ENCODE measurements at places on chromosomes 1 and 21. TPM values are rescaled to one million over a fixed set of nuclear protein-coding genes. Genes with fewer than 3 reads are reported as not detected.

DNA sequence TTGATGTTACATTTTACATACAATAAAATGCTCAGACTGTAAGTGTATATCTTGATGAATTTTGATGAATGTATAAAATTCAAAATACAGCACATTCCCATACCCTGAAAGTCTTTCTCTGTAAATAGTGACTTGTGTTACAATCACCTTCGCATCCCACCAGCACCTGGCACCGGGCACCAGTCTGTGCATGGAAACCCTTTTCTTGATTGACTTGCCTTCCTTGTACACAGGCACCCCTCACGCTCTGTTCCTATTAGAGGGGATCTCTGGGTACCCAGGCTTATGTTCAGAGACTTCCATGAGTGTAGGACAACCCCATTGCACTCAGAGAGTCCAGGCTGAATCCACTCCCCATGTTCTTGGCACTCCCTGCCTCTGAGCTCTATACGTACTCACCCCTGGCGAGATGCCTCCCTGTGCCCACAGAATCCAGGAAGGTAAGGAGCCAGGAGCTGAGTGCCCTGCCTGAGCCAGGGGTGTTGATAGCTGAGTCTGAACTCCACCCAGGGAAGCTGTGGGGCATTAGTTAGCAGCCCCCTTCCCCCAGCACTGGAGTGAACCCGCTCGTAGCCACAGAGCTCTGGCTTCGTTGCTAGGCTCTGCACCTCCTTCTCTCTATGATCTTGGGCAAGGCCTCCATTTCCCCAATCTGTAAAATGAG, 22.5 kb upstream of the PKP1 start:
- H3K27ac ChIP-seq: no peak overlapping the region
- DNase-seq: no peak
- peaks cover 2% of the 10 kb centered on the region for H3K4me1 ChIP-seq
- peaks cover 49% of the 10 kb centered on the region for H3K27me3 ChIP-seq
- no peaks in the 10 kb centered on the region for H3K36me3 ChIP-seq
- peak overlapping the region; percentile 39 for H3K4me3 ChIP-seq

GRCh38 chr1:196295766-196296165, 312.5 kb downstream of the KCNT2 start:
- H3K27ac ChIP-seq: no peak overlapping the region
- H3K4me1 ChIP-seq: no peaks in the 10 kb centered on the region
- H3K4me3 ChIP-seq: no peak overlapping the region
- no peak for DNase-seq
- H3K27me3 ChIP-seq: no peaks in the 10 kb centered on the region

- H3K36me3 ChIP-seq: no peaks in the 10 kb centered on the region
- no peak overlapping the region for H3K4me3 ChIP-seq
- H3K27me3 ChIP-seq: peaks cover 25% of the 10 kb centered on the region
- H3K4me1 ChIP-seq: no peaks in the 10 kb centered on the region
- H3K27ac ChIP-seq: no peak overlapping the region
- no peak for DNase-seq
Measured at GRCh38 chr1:4796161-4797015, 142.0 kb downstream of the AJAP1 start.

CD5L gene
- total RNA-seq: not detected

HSD3B2 gene
- total RNA-seq: not detected

DNA sequence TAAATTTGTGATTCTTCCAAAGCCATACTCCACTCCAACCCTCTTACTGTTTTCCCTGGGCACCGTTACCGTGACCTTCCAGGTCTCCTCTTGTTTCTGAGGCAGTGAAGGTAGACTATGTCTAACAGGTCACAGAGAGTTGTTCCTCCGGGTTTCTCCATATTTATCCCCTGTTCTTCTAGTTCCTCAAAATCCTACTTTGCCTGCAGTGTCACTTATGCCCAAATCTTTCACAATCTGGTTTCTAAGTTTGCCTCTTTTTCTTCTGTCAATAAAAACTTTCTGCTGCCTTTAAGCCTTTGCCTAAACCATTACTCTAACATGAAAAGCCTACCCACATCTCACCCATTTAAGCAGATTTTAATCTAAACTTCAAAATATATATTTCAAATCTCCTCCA, 87.7 kb downstream of the C4BPA start:
- H3K4me1 ChIP-seq: peaks cover 18% of the 10 kb centered on the region
- H3K36me3 ChIP-seq: no peaks in the 10 kb centered on the region
- DNase-seq: no peak

GRCh38 chr21:26845759-26846035, 488 bp upstream of the ADAMTS1 start:
- peaks cover 65% of the 10 kb centered on the region for H3K27me3 ChIP-seq
- peaks cover 29% of the 10 kb centered on the region for H3K4me1 ChIP-seq
- DNase-seq: no peak
- H3K27ac ChIP-seq: no peak overlapping the region

DNA sequence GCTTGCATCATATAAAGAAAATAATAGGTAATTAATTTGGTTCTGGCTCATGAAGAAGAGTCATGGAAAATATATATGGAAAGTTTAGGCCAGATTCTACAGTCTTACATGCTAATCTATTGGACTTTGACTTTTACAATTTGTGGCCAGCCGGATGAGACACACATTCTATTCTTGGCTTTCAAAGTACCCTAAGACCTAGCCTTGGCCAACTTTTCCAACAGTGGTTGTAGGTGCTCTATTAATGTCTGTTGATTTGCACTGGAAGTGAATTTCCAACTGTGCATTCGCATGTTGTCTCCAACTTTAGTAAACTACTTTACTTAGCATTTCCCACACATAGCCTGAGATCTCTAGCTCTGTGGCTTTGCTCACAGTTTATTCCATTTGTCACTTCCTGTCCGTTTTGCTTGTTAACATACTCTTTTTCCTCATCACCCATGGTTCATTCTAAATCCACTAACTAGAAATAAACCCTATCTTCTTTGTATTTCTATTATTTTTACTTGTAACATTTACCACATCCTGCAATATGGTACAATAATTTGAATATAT, 644.0 kb downstream of the PTPRC start:
- peaks cover 26% of the 10 kb centered on the region for H3K27me3 ChIP-seq
- no peak for DNase-seq
- H3K4me3 ChIP-seq: no peak overlapping the region
- peaks cover 6% of the 10 kb centered on the region for H3K4me1 ChIP-seq

DNA sequence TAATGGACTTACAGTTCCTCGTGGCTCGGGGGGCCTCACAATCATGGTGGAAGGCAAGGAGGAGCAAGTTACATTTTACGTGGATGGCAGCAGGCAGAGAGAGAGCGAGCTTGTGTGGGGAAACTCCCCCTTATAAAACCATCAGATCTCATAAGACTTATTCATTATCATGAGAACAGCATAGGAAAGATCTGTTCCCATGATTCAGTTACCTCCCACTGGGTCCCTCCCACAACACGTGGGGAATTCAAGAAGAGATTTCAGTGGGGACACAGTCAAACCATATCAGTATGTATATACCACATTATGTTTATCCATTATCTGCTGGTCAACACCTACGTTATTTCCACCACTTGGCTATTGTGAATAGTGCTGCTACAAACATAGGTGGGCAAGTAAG, 352.3 kb upstream of the B3GALT2 start:
- H3K27ac ChIP-seq: peak overlapping the region; percentile 99
- DNase-seq: no peak
- H3K36me3 ChIP-seq: no peaks in the 10 kb centered on the region
- H3K4me1 ChIP-seq: peaks cover 51% of the 10 kb centered on the region
- H3K4me3 ChIP-seq: peak overlapping the region; percentile 65
- H3K27me3 ChIP-seq: no peaks in the 10 kb centered on the region

DNA sequence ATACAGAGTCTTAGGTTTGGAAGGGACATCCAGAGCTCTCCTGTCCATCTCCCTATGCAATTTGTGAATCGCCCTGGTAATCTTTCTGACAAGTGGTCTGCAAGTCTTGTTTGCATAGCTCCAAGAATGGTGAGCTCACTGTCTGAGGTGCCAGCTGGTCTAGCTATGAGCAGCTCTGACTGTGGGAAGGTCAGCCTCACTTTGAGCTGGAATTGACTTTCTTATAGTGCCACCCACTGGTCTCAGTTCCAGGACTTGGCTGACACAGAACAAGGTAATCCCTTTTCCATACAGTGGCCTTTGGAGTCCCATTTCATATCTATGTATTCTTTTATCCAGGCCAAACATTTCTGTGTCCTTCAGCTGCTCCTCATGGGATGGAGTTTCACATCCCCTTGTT, 95.6 kb upstream of the C8B start:
- no peaks in the 10 kb centered on the region for H3K27me3 ChIP-seq
- H3K36me3 ChIP-seq: peaks cover 4% of the 10 kb centered on the region
- H3K4me3 ChIP-seq: no peak overlapping the region
- H3K4me1 ChIP-seq: peaks cover 9% of the 10 kb centered on the region
- H3K27ac ChIP-seq: no peak overlapping the region

SNX27 gene
- 22.8 TPM for total RNA-seq

- peaks cover 9% of the 10 kb centered on the region for H3K36me3 ChIP-seq
- no peak overlapping the region for H3K4me3 ChIP-seq
- H3K27ac ChIP-seq: no peak overlapping the region
Measured at GRCh38 chr1:229409616-229410369, 24.1 kb downstream of the ACTA1 start.

AVPR1B gene
- not detected for total RNA-seq

DNA sequence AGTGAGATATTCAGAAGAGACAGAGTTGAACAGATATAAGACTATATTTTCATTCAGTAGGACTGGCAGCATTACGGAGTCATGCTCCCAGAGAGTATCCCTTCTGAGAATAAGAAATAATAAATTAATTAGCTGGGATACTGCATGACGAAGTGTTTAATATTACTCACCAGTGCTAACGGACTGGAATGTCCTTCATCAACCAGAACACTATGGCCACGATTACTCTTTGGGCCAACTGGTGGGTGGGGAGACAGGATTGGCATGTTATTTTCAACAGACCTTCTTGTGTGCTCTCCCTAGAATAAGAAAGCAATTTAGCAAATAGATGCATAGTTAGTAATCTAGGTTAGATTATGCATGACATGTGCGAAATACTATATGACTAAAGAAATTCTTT, 32.4 kb downstream of the ERICH3 start:
- no peaks in the 10 kb centered on the region for H3K36me3 ChIP-seq
- H3K27me3 ChIP-seq: peaks cover 13% of the 10 kb centered on the region
- DNase-seq: no peak
- no peak overlapping the region for H3K27ac ChIP-seq

- peaks cover 4% of the 10 kb centered on the region for H3K4me1 ChIP-seq
- H3K27ac ChIP-seq: no peak within 1 kb of the TSS
- H3K4me3 ChIP-seq: no peak within 1 kb of the TSS
- H3K36me3 ChIP-seq: no peaks in the 10 kb centered on the region
- DNase-seq: no peak
Measured at GRCh38 chr1:40247655-40248054, at the start of gene TMCO2. Gene TMCO2 (plus strand): TSS chr1:40247937. CDS start chr1:40247994, 57 bp downstream.

- H3K27ac ChIP-seq: peak overlapping the region; percentile 71
- H3K4me3 ChIP-seq: peak overlapping the region; percentile 74
- peaks cover 2% of the 10 kb centered on the region for H3K36me3 ChIP-seq
- no peaks in the 10 kb centered on the region for H3K27me3 ChIP-seq
Measured at GRCh38 chr1:200226969-200227303, 182.9 kb downstream of the ZNF281 start.

- H3K4me1 ChIP-seq: no peaks in the 10 kb centered on the region
- H3K36me3 ChIP-seq: no peaks in the 10 kb centered on the region
- no peak overlapping the region for H3K27ac ChIP-seq
- H3K4me3 ChIP-seq: no peak overlapping the region
Measured at GRCh38 chr21:40291560-40291959, 424.3 kb downstream of the PCP4 start.

DNA sequence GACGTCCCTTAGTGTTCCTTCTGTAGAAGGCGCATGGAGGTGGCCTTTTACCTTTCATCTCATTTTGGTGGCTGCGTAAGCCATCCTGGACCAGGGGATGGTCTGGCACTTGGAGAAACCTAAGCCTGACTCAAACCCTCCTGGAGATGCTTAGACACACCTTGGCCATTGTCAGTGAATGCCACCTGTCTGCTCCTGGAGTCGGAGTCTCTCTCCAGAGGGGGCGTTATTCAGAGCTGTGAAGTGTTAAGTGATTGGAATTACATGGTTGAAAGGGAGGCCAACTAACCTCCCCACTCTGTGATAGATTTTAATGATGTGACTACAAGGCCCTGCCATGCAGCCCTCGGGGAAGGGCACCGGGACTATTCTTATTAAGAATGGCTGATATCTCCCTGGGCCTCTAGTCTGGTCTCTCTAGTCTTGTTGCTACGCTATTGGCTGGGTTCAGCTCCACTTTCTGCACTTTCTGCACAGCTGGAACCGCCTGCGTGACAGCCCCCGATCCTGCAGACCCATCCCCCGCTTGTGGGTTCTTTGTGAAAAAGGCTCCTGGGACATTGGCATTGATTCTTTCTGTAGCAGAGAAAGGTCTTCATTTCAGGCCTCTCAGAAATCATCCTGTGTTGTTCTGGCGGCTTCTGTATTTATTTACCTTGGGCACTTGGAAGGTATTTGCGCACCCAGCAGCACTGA, 4.2 kb downstream of the RASSF5 start:
- DNase-seq: no peak
- no peaks in the 10 kb centered on the region for H3K36me3 ChIP-seq
- H3K4me1 ChIP-seq: peaks cover 7% of the 10 kb centered on the region

- DNase-seq: no peak
- no peaks in the 10 kb centered on the region for H3K27me3 ChIP-seq
- peaks cover 3% of the 10 kb centered on the region for H3K36me3 ChIP-seq
- H3K27ac ChIP-seq: peak overlapping the region; percentile 77
Measured at GRCh38 chr21:46295996-46296752, 10.0 kb downstream of the YBEY start.

DNA sequence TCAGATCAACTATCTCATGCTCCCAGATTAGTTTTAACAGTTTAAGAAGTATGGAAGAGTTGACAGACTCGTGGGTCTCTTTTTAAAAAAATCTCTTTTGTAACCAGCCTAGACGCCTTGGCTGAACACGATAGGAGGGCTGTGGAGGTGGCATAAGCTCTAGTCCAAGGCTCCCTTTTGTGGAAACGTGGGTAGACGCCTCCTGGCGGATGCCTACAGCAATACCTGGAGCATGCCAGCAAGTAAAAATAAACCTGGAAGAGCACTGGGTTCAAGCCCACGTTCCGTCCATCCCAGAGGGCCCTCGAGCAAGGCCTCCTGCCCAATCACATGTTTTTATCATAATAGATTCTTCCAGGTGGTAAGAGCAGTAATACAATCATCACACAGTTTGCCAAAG, 87.9 kb downstream of the RGS7 start:
- no peak overlapping the region for H3K4me3 ChIP-seq
- H3K27ac ChIP-seq: no peak overlapping the region
- no peaks in the 10 kb centered on the region for H3K27me3 ChIP-seq
- DNase-seq: no peak
- no peaks in the 10 kb centered on the region for H3K4me1 ChIP-seq
- H3K36me3 ChIP-seq: no peaks in the 10 kb centered on the region

CLCA4 gene
- not detected for total RNA-seq

MORN1 gene
- 8.4 TPM for total RNA-seq

- no peaks in the 10 kb centered on the region for H3K36me3 ChIP-seq
- H3K4me3 ChIP-seq: no peak overlapping the region
- DNase-seq: no peak
- peaks cover 4% of the 10 kb centered on the region for H3K27me3 ChIP-seq
Measured at GRCh38 chr21:45642122-45642813, 1.3 kb upstream of the PCBP3 start.

All from T-helper 17 cell (primary cell).